Frontal cortex (tissue), 4 donors: ENCODE measurements at places on chromosomes 13 and 19. TPM values are rescaled to one million over a fixed set of nuclear protein-coding genes. Genes with fewer than 3 reads are reported as not detected.

GPX4 gene
- 150 TPM for total RNA-seq

DENND1C gene
- total RNA-seq = not detected

LRRC8E gene
- not detected for total RNA-seq

CEACAM16 gene
- total RNA-seq = not detected

FLT1 gene
- total RNA-seq = 9.8 TPM

CYP2A7 gene
- total RNA-seq = not detected

TRIP10 gene
- 2.9 TPM for total RNA-seq

SPHK2 gene
- total RNA-seq = 6.9 TPM
